ENCODE measurements at places on chromosomes 1 and 21. TPM values are rescaled to one million over a fixed set of nuclear protein-coding genes. Genes with fewer than 3 reads are reported as not detected.

DNA sequence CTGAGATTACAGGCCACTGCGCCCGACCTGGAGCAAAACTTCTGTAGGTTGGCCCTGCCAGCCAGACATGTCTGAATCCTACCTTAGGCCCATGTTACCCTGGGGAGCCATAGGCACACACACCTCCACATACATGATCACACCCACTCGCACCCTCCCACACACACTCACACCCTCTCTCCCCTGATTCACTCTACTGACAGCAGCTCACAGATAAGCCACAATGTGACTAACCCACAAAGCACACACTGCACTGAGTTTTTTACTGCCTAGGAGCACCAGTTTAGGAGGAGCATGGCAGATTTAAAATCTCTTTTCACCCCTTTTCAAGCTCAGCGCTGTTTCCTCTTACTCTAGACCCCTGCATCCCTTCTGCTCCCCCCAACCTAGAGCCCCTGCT, 41.7 kb downstream of the SLC30A1 start:
- peak; percentile 38 for DNase-seq

GRCh38 chr1:2985067-2985561, 36.2 kb upstream of the ACTRT2 start:
- DNase-seq: no peak

- no peak for DNase-seq
These were observed 566.8 kb upstream of the B3GALT2 start for GRCh38 chr1:193753038-193753756.

DNA sequence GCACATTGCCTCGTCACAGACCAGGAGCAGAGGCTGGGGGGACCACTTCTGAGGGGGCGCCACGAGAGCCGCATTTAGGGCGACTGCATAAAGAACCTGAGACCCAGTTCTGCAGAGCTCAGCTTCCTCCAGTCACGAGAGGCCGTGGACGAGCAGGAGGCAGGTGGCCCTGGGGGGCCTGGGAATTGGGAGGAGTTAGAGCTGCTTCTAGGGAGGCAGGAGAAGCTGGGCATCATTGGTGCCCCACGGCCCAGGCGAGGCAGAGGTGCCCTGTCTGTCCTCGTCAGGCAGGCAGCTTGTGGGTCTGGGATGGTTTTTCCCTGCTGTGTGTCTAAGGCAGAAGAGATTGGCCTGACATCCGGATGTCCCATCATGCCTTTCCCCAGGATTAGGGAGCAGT, 389.3 kb downstream of the CAMTA1 start:
- no peak for DNase-seq

DNA sequence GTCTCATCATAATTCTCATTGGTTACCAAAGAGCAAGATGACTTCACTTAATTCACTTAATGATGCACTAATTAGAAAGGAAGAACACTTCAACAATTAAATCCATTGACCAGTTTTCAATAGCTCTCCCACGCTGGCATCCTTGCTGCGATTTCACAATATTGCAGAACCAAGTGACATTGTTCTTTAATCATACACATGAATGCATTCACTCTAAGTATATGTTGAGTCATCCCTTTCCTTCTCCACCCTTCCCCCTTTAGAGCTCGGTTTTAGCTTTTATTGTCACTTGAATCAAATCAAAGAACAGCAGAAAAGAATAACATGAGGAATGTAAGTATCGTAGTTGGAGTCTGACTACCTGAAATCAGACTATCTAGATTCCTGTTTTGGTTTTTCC, 233.6 kb upstream of the FMN2 start:
- no peak for DNase-seq

- no peak for DNase-seq
These were observed 19.6 kb downstream of the GPR88 start for GRCh38 chr1:100557606-100557953.

GRCh38 chr1:168054117-168054516, 82.6 kb downstream of the GPR161 start:
- DNase-seq: no peak

The MFAP2 gene
- 189 TPM for total RNA-seq

The TDRKH gene
- total RNA-seq: 0.38 TPM

The C1orf53 gene
- 17.3 TPM for total RNA-seq

Measured in GM23248 (cell line).